ENCODE measurements at places on chromosomes 5 and 9.

DNA sequence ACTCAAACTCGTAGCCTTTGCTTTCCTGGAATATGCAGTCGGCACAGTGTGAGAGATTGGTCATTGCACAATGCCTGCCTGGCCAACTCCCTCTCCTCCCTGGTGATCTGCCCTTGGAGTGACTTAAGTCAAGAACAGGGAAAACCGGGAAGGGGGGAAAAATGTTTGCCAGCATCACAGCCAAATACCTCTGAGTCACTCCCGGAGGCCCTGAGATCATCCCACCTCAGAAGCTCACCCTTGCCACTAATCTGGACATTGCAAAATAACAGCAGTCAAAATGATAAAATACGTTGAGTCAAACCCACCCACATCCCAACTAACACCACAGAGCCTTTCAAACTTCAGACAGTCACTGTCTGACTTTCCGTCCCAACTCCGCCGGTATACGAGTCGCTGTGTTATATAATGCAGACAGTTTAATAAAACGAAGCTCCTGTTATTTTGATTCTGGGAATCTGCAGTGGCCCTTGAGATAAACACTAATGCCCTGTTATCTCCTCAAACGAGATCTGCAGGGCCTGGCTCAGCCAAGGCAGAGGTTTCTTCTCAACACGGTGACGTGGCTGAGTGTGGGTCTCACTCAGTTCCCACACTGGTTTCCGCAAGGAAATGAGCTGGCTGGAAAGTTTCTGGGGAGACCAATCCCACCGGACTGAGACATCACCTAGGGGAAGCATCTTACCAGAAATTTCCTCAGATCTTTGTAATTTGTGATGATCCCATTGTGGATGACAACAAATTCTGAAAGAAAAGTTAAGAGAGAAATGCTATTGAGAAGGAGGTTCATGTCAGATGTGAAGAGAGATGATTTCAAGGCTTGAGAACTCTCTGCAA is 22.1 kb downstream of the GFPT2 start:
- DNase-seq: peak; percentile 100

DNA sequence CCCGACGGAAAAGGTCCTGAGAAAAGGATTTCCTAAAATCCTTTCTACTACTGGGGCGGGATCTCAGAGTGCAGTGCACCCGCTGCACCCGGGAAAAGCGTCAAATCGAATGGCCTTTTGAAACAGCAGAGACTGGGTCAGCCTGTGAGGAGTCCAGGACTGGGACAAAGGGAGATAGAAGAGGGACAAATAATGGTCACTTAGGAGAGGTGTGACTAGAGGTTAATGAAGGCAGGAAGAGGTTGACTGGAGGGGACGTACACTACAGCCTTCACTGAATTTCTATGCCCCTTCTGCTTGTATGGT is 1.5 kb downstream of the PLPPR1 start:
- DNase-seq: no peak

DNA sequence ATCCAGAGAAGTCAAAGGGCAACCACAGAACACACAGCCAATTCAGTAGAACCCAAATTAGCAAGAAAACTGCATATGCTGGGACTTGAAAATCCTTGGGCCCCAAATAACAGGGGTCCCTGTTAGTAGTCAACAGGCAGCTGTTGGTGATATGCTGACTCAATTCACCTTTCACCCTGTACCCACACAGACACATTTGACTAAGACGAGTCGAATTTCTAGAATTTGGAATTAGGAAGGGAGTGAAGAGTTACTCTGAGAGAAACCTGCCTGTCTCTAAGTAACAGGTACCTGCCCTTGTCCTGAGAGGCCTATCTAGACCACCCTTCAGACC is 821 bp upstream of the VCP start:
- no peak for DNase-seq

DNA sequence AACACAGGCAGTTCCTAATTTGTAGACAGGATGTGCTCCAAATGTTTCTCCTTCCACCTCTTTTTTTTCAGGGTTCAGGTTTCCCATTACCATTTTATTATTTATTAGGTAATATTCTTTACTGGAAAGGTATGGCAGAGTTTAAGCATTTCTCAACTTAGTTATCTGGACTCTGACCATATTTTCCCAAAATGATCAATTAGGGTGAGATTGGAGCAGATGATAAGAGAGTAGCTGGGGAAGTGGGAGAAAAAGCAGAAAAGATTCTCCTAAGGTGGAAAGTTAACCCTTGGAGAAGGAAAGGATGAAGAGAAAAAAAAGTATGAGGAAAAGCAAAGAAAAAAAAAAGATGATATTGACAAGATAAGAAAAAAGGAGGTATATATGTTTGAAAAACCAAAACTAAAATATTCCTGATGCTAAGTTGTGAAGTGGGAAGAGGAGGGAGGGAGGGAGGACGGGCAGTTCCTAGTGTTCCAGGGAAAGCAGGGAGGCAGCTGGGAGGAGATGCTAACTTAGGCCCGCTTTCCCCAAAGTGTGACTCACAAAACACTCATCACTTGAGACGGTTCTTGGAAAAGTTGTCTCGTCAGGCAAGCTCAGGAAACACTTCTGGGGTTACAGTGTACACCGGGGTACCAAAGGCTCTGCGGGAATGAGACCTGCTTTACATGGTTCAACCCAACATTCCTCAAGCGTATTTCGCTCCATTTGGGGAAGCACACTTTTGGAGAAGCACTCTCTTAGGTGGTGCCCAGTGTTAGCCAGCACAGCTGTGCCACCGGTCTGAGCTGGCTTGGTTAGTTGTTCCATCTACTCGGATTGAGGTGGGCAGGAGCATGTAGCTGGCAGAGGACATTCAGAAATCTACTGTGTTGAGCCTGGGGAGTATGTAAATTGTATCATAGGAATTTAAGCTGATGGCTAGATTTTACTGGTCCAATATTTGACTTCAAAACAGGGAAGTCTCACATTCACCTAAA is 35.1 kb downstream of the B4GALT1 start:
- peak; percentile 84 for DNase-seq

GRCh38 chr9:92857236-92857635 is 20.6 kb downstream of the ZNF484 start:
- no peak for DNase-seq

Measured in MCF 10A (cell line).